ENCODE measurements at places on chromosomes 1 and 21. TPM values are rescaled to one million over a fixed set of nuclear protein-coding genes. Genes with fewer than 3 reads are reported as not detected.

- no peaks in the 10 kb centered on the region for H3K4me1 ChIP-seq
- no peaks in the 10 kb centered on the region for H3K36me3 ChIP-seq
- no peak for DNase-seq
- no peaks in the 10 kb centered on the region for H3K27me3 ChIP-seq
Measured at GRCh38 chr1:176857632-176858031, 306.9 kb downstream of the ASTN1 start.

Gene CD53
- total RNA-seq = 228 TPM

Gene HP1BP3
- 253 TPM for total RNA-seq

Gene XCL2
- 2.0 TPM for total RNA-seq

DNA sequence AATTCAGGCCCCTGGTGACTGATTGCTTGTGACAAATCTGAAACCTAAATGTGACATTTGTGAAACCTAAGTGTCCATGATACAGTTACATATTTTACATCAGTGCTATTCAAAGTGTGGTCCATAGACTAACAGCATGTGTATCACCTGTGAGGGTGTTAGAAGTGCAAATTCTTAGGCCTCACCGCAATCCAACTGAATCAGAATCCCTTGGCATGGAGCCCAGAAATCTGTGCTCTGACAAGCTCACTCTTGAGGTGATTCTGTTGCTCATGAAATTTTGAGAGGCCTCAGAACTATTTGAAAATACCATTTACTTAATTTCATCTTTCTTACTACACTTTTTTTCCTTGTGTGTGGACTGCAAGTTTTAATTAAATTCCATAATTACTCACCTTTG is 587.9 kb downstream of the ADGRL2 start:
- DNase-seq = no peak
- no peaks in the 10 kb centered on the region for H3K36me3 ChIP-seq
- H3K27ac ChIP-seq = no peak overlapping the region
- H3K4me1 ChIP-seq = no peaks in the 10 kb centered on the region
- H3K27me3 ChIP-seq = no peaks in the 10 kb centered on the region
- no peak overlapping the region for H3K4me3 ChIP-seq

- H3K27me3 ChIP-seq = no peaks in the 10 kb centered on the region
- DNase-seq = no peak
- H3K4me3 ChIP-seq = no peak overlapping the region
- H3K36me3 ChIP-seq = no peaks in the 10 kb centered on the region
Measured at GRCh38 chr1:218775501-218776021, 398.1 kb upstream of the LYPLAL1 start.

DNA sequence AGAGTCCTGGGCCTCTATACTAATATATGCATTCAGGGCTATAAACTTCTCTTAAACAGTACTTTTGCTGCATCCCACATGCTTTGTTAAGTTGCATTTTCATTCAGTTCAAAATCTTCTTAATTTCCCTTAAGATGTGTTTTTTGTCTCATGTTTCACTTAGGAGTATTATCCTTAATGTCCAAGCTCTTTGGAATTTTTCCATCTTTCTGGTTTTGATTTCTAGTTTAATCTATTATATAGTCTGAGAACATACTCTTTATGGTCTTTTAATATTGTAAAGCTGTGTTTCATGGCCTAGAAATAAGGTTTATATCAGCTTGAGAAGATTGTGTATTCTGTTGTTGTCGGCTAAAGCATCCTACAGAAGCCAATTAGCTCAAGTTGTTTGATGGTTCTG is 1041.8 kb downstream of the PLA2G4A start:
- no peaks in the 10 kb centered on the region for H3K4me1 ChIP-seq
- no peak overlapping the region for H3K27ac ChIP-seq
- no peaks in the 10 kb centered on the region for H3K36me3 ChIP-seq
- H3K4me3 ChIP-seq = no peak overlapping the region
- no peak for DNase-seq
- no peaks in the 10 kb centered on the region for H3K27me3 ChIP-seq

GRCh38 chr1:29852248-29852647 is 615.9 kb downstream of the PTPRU start:
- peaks cover 22% of the 10 kb centered on the region for H3K27me3 ChIP-seq
- no peaks in the 10 kb centered on the region for H3K36me3 ChIP-seq
- no peak overlapping the region for H3K4me3 ChIP-seq
- H3K27ac ChIP-seq = no peak overlapping the region
- no peak for DNase-seq
- no peaks in the 10 kb centered on the region for H3K4me1 ChIP-seq

DNA sequence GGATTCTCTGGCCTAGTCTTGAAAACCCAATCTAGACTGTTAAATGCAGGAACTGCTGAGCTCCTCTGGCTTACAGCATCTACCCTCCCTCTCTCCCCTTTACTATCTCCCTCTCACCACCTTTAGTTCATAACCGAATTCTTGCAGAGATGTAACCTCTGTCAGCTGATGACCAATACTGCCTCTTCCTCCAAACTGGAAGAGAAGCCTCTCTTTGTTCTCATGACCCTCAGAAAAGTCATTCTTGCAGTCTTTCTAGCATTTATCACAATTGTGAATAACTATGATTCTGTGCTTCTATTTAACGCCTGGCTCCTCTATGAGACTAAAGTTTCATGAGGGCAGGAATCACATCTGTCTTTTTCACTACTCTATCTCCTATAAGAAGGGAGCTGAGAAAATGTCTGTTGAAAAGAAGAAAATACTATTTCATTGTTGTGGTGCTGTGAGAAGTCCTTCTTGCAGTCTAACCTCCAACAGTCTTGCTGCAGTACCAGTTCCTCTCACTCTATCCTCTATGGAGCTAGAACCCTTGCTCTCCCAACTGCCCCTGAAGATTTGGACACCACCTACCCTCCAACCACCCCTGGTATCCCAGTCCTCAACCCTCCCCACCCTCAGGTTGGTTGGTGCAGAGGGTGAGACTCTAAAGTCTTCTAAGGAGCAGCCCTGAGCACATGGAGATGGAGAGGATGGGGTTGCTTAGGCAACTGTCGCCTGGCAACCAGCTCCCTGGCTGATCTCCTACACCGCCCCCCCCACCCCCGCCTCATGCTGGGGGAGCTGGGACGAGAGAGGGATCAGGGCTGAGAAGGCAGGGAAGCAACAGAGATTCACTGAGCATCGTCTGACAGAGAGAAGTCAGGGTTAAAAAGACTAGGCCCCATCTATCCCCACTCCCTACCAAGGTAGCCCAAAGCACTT is 13.9 kb downstream of the MEF2D start:
- peaks cover 76% of the 10 kb centered on the region for H3K4me1 ChIP-seq
- H3K36me3 ChIP-seq = peaks cover 31% of the 10 kb centered on the region
- no peak overlapping the region for H3K27ac ChIP-seq
- H3K4me3 ChIP-seq = no peak overlapping the region
- H3K27me3 ChIP-seq = no peaks in the 10 kb centered on the region

Gene PARK7
- total RNA-seq = 187 TPM

Gene TNN
- total RNA-seq = 0.18 TPM

GRCh38 chr1:47976267-47976666 is 20.9 kb downstream of the TRABD2B start:
- H3K4me3 ChIP-seq = no peak overlapping the region
- no peak overlapping the region for H3K27ac ChIP-seq
- no peaks in the 10 kb centered on the region for H3K36me3 ChIP-seq
- H3K4me1 ChIP-seq = no peaks in the 10 kb centered on the region
- no peak for DNase-seq
- H3K27me3 ChIP-seq = no peaks in the 10 kb centered on the region

GRCh38 chr1:55775007-55775406 is 559.8 kb upstream of the USP24 start:
- H3K36me3 ChIP-seq = no peaks in the 10 kb centered on the region
- no peak overlapping the region for H3K4me3 ChIP-seq
- no peak for DNase-seq
- no peak overlapping the region for H3K27ac ChIP-seq

- no peaks in the 10 kb centered on the region for H3K27me3 ChIP-seq
- H3K27ac ChIP-seq = no peak overlapping the region
- no peak for DNase-seq
- H3K4me1 ChIP-seq = no peaks in the 10 kb centered on the region
Measured at GRCh38 chr21:26920055-26920454, 46.8 kb downstream of the ADAMTS5 start.

GRCh38 chr1:43779805-43780403 is 72.6 kb downstream of the ST3GAL3 start:
- no peak for DNase-seq
- H3K4me3 ChIP-seq = no peak overlapping the region
- H3K36me3 ChIP-seq = no peaks in the 10 kb centered on the region
- H3K27ac ChIP-seq = no peak overlapping the region
- peaks cover 6% of the 10 kb centered on the region for H3K4me1 ChIP-seq

GRCh38 chr1:208222376-208223126 is 21.6 kb downstream of the PLXNA2 start:
- no peak for DNase-seq
- no peak overlapping the region for H3K4me3 ChIP-seq
- no peaks in the 10 kb centered on the region for H3K27me3 ChIP-seq
- no peak overlapping the region for H3K27ac ChIP-seq
- peaks cover 6% of the 10 kb centered on the region for H3K36me3 ChIP-seq

Gene ZNF669
- total RNA-seq = 9.0 TPM

GRCh38 chr1:215603319-215603718 is 36.2 kb downstream of the KCTD3 start:
- H3K4me3 ChIP-seq = no peak overlapping the region
- peaks cover 10% of the 10 kb centered on the region for H3K4me1 ChIP-seq
- no peak for DNase-seq
- peaks cover 35% of the 10 kb centered on the region for H3K36me3 ChIP-seq

DNA sequence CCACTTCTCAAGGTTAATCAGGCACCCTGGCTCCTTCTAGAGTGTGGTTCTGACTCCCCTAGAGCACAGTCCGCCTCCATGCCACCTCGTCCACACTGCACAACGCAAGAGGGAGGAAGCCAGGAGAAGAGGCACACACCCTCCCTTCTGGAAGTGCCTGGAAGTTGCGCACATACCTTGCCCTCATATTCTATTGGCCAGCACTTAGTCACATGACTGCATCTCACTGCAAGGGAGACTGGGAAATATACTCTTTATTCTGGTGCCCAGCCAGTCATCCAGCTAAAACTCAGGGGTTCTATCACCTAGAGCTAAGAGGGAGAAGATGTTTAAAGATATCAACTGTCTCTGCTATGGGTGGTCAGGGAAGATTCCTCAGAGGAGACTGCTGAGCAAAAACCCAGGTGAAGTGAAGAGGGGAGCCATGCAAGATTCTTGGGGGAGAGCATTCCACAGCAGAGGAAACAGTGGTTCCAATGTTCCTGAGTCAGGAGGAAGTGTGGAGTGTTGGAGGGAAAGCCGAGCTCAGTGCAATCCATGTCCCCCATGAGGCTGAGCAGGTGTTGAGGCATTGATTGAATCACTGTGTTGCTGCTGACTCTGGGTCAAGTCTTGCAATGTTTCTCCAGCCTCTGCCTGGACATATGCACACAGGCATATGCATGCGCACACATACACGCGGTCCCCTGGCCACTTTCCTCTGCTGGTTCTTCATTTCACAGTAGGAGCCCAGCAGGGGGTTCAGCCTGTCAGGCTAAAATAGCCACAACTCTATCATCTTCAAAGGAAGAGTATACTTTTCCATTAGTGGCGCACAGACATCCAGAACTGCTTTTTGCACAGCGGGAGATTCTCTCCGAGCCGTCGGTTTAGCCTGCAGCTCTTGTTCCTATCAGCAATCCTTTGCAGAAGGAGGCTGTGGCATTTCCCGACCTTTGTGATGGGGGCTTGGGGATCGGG is 22.3 kb upstream of the KLHDC7A start:
- H3K4me1 ChIP-seq = no peaks in the 10 kb centered on the region
- DNase-seq = no peak
- H3K27me3 ChIP-seq = peaks cover 7% of the 10 kb centered on the region
- H3K36me3 ChIP-seq = no peaks in the 10 kb centered on the region
- no peak overlapping the region for H3K27ac ChIP-seq
- H3K4me3 ChIP-seq = no peak overlapping the region

- no peaks in the 10 kb centered on the region for H3K4me1 ChIP-seq
- H3K36me3 ChIP-seq = no peaks in the 10 kb centered on the region
- no peaks in the 10 kb centered on the region for H3K27me3 ChIP-seq
- H3K27ac ChIP-seq = no peak overlapping the region
Measured at GRCh38 chr1:101739826-101740330, 256.8 kb downstream of the OLFM3 start.

DNA sequence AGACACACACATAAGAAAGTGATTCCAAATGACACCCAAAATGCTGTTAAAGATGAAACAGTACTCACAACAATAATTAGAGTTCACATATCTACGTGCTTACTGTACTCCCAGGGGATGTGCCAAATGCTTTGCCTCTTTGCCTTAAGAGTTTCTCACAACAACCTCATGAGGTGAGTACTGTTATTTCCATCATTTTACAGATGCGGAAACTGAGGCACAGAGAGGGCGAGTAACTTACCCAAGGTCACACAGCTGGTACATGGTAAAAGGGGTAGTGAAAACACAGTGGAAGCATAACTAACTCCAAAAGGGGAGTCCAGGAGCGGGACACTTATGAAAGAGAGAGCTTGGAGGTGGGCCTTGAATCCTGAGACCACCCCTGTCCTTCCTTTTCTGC is 171.8 kb downstream of the ACTL8 start:
- no peaks in the 10 kb centered on the region for H3K4me1 ChIP-seq
- H3K36me3 ChIP-seq = no peaks in the 10 kb centered on the region
- DNase-seq = no peak
- H3K4me3 ChIP-seq = no peak overlapping the region
- H3K27me3 ChIP-seq = peaks cover 30% of the 10 kb centered on the region

Gene SMG5
- 68.9 TPM for total RNA-seq

DNA sequence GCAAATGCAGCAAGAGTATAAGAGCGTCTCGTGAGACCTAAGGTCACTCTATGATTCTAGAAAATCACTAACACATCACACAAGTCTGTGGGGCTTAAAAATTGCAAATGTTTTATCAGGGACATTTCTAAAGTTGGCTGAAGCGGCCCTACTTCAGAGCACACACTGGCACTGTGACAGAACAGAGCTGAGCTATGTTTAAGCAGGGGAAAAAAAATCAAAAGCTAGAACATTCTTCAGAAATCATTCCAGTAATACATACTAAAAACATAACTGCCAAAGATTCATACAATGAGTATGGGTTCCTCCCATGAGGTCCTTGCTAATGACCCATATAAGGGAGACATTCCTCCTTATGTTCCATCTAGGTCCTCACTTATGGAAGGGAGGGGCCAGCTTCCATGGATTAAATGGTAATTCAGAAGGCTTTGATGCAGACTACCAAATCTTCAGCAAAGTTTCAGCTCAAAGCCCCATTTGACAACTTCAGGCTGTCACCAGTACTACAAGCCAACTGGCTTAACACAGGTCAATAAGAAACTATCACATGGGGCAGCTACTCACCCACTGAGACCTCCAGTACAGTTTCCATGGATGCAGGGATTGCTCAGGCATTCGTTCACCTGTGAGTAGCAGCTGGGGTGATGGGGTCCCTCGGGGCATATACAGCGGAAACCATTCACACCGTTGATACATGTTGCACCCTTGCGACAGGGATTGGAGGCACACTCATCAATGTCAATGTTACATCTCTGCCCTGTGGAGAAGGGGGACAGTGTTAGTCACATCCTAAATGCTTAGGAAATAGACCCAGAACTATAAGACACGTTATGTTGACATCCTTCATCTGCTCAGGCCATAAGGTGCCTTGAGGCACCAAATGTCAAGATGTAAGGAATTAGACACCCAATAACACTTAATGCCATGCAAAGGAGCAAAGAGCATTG is 58.4 kb upstream of the ADAM30 start:
- peaks cover 82% of the 10 kb centered on the region for H3K36me3 ChIP-seq
- no peaks in the 10 kb centered on the region for H3K4me1 ChIP-seq
- DNase-seq = no peak
- H3K4me3 ChIP-seq = no peak overlapping the region

Data from lower lobe of right lung (tissue), 2 donors.